WERI-Rb-1 (cell line): ENCODE measurements at places on chromosomes 3 and 15.

- peak; percentile 74 for DNase-seq
These were observed 6.2 kb upstream of the MAP1A start for GRCh38 chr15:43511012-43511885.

GRCh38 chr3:113533534-113533892 lies 1.2 kb downstream of the SIDT1 start:
- DNase-seq, result no peak

DNA sequence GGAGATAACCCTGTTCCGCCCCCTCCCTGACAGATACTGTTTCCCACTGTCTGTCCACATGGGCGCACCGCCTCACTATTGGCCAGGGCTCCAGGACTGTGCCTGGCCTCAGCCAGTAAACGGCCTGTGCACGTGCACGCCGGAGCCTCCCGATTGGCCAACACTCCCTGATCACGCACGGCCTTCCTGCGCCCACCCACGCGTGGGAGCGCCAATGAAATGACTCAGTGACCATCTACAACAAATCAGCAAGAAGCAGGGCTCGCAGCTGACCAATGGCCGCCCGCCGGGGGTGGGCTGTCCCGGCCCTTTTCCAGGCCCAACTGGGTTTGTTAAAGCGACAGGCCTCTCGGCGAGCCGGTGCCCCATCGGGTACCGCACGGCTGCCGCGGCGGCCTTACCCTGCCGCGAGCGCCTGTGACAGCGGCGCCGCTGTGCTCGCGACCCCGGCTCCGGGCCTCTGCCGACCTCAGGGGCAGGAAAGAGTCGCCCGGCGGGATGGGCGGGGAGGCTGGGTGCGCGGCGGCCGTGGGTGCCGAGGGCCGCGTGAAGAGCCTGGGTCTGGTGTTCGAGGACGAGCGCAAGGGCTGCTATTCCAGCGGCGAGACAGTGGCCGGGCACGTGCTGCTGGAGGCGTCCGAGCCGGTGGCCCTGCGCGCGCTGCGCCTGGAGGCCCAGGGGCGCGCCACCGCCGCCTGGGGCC lies at the start of gene ARRDC4:
TSS of gene ARRDC4 (plus strand) at position 340 of the 703 bp plus-strand sequence. CDS start at position 499, 159 bp downstream.
- DNase-seq, result peak; percentile 20

GRCh38 chr3:48789665-48790064 lies 58.0 kb downstream of the PRKAR2A start:
- DNase-seq, result no peak

GRCh38 chr15:39413558-39413957 lies 167.3 kb upstream of the THBS1 start:
- no peak for DNase-seq

- DNase-seq, result no peak
These were observed 9.3 kb upstream of the FBN1 start for GRCh38 chr15:48654801-48655200.

GRCh38 chr3:197936819-197937384 lies 13.1 kb upstream of the RPL35A start:
- no peak for DNase-seq

- no peak for DNase-seq
These were observed 357.7 kb downstream of the CLSTN2 start for GRCh38 chr3:140292684-140293083.

GRCh38 chr3:38603731-38604131 lies 45.8 kb downstream of the SCN5A start:
- no peak for DNase-seq

DNA sequence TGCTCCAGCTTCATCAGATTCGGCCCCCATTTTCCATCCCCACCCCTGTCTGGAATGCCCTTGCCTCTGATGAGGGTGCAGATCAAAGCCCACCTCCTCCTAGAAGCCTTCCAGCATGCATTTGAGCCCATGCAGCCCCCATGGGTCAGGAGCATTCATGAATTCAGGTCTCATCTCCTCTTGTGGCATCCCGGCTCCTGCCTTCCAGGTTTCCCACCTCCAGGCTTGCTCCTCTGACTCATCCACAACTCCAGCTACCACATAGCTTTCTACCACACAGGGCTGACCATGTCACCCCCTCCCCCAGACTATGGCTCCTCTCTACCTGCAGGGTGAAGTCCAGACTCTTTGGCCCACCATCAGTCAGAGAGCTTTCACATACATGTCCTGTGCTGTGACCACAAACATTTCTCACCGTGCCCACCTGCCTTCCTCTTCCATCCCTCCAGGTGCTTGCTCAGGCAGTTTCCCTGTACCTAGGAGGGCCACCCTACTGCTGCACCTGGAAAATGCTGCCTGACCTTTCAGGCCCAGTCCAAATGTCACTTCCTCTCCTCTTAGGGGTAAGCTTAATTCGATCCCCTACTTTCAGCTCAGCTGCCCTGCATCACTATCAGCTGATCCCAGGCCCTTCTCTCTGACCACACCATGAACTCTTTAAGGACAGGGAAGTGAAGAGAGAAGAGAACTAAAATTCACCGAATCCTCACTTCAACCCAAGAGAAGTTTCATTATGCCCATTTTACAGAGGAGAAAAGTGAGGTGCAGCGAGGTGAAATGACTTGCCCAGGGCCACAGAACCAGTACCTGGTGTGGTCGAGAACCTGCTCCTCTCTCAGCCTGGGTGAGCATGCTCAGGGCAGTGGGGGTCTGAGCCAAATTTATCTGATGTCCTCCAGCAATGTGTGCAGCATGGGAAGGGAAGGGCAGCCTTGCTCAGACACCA lies 13.7 kb upstream of the FGD5 start:
- DNase-seq, result no peak

GRCh38 chr3:186920796-186921195 lies 9.5 kb upstream of the ST6GAL1 start:
- no peak for DNase-seq

GRCh38 chr3:156171281-156172267 lies 51.2 kb downstream of the KCNAB1 start:
- no peak for DNase-seq

- DNase-seq, result no peak
These were observed 71.9 kb downstream of the FOXB1 start for GRCh38 chr15:60076045-60076444.

- DNase-seq, result no peak
These were observed 214.8 kb downstream of the FMN1 start for GRCh38 chr15:32979710-32980109.

DNA sequence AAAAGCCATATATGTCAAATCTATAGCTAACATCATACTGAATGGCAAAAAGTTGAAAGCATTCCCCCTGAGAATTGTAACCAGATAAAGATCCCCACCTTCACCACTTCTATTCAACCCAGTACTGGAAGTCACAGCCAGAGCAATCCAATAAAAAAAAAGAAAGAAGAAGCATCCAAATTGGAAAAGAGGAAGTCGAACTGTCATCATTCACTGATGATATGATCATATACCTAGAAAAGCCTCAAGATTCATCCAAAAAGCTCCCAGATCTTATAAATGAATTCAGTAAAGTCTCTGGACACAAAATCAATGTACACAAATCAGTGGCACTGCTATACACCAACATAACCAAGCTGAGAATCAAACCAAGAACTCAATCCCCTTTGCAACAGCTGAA lies 97.4 kb downstream of the CBLB start:
- DNase-seq, result no peak

DNA sequence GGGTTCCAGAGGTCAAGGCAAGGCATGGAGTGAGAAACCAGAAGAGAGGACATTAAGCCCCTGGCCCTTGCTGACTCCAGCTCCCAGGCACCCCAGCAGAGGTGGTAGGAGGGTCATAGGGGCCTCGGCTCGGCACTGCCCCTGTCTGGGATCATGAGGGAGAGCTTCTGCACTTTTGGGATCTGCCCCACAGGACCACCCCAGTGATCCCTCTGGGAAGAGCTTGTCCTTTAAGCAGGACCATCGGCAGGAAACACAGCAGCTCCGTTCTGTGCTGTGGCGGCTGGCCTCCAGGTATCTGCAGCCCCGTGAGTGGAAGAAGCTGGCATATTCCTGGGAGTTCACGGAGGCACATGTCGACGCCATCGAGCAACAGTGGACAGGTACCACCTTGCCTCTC lies 35.5 kb downstream of the ANKDD1A start:
- no peak for DNase-seq
